ENCODE measurements at places on chromosomes 6 and 20.
A peak's percentile ranks its signal among the peaks of the same experiment; 100 is the strongest.

DNA sequence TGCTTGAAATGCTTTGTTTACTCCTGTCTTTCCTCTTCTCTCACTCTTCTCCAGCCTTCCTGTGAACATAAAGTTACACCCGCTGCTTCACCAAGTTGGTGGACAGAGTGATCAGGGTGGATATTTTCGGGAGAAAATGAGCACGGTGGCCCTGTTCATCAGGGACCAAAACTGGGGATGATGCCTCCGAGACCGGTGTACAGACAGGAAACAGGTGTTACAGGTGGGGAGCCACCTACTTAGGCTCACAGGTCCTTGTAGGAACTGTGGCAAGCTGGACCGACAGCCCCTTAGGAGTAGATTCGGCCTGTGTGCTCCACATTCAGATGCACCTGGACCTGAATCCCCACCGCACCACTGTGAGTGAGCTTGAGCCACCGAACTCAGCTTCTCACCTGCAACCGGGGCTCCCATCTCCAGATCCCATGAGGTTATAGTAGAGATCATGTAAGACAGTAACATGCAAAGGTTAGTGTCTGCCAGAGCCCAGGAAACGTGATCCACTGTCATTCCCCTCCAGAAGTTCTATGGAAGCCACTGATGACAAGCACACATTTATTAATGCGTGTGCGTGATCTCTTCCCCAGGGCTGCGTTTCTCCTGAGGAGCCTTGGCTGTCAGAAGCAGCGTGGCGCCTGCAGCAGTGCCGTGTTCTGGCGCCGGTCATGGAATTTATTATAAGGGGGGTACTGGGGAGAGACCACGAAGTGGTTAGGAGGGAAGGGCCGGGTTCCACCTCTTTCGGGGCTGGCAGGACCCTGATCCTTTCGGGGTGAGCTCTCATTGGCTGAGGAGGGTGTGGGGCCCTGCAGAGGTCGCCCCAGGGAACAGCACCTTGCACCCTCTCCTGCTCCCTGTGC is 94.2 kb downstream of the ERMARD start:
- DNase-seq: no peak

- no peak for DNase-seq
Observed at GRCh38 chr20:50582591-50583234, 72.5 kb downstream of the PTPN1 start.

GRCh38 chr6:111159633-111160032 is 72.3 kb downstream of the SLC16A10 start:
- DNase-seq: no peak

GRCh38 chr6:93366506-93366905 is 52.9 kb downstream of the EPHA7 start:
- DNase-seq: no peak

DNA sequence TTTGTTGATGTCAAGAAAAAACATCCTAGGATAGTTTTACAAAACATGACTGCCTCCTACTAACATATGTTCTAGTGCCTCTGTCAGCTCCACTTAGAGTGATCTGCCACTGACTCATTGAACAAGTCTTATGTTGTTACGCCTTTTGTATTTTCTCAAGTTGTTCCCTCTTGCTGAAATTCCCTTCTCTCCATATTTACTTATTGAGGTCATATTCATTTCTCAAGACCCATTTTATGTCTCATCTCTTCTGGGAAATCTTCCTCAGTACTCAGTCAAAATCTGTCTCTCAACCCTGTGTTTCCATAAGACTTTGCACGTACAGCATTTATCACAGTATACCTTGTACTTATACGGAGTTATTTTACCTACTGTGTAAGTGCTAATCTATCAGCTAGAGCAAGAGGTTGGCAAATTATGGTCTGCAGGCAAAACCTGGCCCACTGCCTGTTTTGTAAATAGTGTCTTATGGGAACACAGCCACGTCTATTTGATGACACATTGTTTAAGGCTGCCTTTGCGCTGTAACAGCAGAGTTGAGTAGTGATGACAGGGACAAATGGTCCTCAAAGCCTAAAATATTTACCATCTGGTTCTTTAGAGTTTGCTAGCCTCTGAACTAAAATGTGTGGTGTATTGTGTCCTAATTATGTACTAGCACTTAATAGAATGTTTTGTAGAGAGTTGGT is 83.4 kb downstream of the ADGRB3 start:
- DNase-seq: no peak

DNA sequence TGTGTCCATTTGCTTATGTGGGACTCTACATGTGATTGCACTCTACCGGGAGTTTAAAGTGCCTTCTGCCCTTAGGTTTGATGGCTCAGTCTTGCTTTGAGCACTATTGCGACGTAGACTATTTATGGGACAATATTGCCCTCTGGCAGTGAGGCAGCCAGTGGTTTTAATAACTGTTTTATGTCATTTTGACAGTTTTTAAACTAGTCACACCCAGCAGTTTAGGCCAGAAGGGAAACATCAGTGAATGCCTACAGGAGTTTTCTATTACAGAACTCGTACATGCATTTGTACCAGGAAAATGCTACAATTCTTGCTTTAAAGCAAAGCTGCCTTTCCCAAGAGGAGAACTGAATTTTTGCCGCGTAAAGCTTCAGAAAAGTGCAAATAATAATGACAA is 813.7 kb downstream of the KIF16B start:
- DNase-seq: no peak

DNA sequence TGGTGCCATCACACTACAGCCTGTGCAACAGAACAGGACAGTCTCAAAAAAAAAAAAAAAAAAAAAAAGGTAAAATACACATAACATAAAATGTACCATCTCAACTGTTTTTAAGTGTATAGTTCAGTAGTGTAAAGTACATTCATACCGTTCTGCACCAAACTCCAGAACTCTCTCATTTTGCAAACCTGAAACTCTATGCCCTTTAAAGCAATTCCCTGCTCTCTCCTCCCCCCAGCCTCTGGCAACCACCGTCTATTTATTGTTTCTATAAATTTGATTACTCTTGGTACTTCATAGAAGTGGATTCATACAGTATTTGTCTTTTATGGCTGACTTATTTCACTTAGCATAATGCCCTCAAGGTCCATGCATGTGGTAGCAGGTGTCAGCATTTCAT is 12.9 kb downstream of the RIPOR2 start:
- no peak for DNase-seq

DNA sequence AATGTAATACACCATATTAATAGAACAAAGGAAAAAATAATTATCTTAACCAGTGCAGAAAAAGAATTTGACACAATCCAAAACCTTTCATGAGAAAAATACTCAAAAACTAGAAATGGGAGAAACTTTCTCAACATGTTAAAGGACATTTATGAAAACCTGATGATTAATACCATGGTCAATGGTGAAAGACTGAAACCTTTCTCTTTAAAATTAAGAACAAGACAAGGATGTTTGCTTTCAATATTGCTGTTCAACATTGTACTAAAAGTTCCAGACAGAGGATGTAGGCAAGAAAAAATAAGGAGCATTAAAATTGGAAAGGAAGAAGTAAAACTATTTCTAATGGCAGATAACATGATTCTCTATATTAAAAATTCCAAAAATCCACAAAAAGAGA is 981.3 kb upstream of the FLRT3 start:
- no peak for DNase-seq

- DNase-seq: no peak
Observed at GRCh38 chr20:53692465-53693067, 98.9 kb upstream of the ZNF217 start.

DNA sequence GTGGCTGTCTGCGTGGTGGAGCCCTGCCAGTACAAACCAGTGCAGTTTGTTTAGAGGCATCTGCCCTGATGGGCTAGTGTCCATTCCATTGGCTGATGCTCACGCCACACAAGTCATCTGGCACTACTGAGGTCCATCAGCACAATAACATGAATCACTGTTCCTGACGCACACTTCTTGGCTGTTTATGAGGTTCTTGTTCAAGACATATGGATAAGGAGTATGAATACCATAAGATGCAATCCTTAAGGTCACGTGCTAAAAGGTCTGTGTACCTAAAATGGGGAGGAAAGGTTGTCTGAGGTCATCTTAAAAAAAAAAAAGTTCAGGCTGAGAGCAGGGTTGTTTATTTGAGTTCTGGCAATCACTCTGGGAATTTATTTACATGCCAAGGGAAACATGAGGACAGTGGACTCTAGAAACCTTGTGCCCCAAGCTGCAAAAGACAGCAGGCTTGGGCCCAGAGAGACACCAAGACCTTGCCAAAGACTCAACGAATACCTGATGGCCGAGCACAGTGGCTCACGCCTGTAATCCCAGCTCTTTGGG is 54.1 kb upstream of the SHLD1 start:
- no peak for DNase-seq

DNA sequence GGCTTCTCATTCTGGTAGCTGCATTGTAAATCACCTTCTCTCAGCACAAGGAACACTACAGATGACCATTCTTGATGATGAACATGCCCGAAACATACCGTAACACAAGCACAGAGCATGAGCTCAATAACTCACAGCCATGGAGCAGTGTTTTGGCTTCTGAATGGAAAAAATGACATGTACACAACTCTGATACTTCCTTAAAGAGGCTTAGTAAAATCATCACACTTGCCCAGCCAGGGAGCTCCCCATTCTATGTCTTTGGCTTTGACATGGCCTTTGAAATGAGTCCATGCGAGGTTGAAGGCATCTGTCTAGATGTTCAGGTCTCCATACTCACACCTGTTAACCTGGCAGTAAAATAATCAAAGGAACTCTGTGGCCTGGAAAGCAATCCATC is 87.6 kb downstream of the MYB start:
- DNase-seq: no peak

GRCh38 chr6:16511723-16512489 is 249.4 kb downstream of the ATXN1 start:
- no peak for DNase-seq

DNA sequence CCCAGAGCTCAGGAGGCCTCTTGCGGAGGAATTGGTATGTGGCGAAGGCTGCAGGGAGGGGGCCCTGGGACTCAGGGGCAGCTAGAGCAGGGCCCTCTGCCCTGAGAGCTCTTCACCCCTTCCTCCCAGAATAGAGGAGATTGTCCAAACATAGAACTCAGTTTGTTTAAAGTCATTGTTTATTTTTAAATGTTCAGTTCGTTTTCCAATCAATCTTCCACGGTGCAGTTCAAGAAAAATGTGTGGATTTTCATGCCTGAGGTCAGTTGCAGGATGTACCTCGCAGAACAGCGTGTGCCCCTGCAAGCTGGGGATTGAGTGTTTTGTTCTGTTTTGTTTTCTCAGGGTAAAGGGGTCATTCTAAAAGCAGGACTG is 37.2 kb downstream of the MGME1 start:
- DNase-seq: no peak

- peak; percentile 10 for DNase-seq
Observed at GRCh38 chr6:87277123-87277522, 45.3 kb upstream of the SMIM8 start.

DNA sequence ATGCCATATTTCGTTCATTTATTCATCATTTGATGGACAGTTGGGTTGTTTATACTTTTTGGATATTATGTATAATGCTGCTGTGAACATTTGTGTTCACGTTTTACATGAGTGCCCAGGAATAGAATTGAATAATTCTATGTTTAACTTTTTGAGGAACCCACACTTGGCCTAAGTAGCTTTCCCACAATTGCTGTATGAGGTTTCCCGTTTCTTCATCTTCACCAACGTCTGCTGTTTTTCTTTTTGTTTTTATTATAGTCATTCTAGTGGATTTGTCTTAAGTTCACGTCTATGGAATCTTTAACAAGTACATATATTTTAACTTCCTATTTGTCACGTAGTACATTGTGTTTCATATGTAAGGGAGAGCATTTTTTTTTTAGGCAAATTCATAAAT is 110.3 kb downstream of the JARID2 start:
- DNase-seq: no peak

- DNase-seq: no peak
Observed at GRCh38 chr6:12608016-12608860, 108.3 kb upstream of the PHACTR1 start.

DNA sequence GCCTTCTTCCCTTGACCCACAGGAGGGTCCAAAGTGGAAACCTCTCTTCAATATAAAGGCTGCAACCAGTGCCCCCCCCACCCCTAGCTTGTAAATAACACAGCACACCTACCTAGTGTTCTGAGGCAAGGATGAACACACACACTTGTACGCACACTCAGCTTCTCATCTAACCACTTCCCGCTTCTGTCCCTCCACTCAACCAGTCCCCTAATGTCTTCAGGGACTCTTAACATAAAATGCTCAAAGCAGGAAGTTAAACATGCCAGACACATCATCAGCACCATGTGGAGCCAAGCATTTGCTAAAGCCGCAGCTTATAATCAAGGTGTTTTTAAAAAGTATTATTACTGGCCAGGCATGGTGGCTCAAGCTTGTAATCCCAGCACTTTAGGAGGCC is 35.3 kb downstream of the FOXQ1 start:
- DNase-seq: no peak

DNA sequence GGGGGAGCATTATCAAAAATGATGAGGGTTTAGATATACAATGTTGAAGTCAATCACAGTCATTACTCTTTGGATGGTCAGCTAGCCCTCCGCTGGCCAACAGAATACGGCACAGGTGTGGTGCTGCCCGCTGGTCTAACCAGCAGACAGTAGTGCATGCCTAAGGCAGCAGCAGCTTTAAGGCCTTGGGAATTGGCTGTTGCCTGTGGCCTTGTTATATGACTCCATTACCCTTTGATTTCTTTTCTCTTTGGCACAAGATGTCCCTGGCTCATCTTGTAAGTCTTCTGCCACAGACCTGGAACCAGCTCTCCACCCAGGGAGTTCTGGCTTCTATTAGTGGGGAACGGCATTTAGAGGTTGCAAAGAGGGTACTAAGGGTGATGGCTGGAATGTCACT is 110.2 kb downstream of the WDR27 start:
- no peak for DNase-seq

GRCh38 chr6:130624046-130624445 is 203.2 kb upstream of the SMLR1 start:
- no peak for DNase-seq

- DNase-seq: peak; percentile 96
Observed at GRCh38 chr20:48682529-48683363, 145.1 kb downstream of the PREX1 start.

DNA sequence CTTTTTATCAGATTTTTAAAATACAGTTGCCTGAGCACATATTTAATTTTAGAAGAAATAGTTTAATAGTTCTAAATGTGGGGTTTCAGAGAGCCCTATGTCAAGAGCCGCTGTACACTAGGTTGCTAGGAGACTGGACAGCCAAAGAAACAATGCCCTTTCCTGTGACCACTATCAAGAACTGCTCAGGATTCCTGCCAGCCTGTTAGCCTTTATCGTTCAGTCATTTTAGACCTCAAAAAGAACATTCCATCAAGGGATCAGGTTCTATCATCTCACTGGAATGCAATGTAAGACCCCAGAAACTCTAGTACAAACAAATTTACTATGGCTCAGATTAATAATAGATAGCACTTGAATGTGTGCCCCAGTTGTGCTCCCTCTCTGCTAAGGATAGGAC is 181.2 kb upstream of the CCN2 start:
- no peak for DNase-seq

GRCh38 chr20:42214074-42214473 is 595.9 kb upstream of the CHD6 start:
- no peak for DNase-seq

GRCh38 chr20:32229251-32229747 is 21.6 kb downstream of the POFUT1 start:
- no peak for DNase-seq

- DNase-seq: no peak
Observed at GRCh38 chr6:47133230-47134000, 91.3 kb upstream of the ADGRF1 start.

Data from WERI-Rb-1 (cell line).